Activated naive CD4-positive, alpha-beta T cell treated with Interleukin-2 at 50 U/mL for 16 hours (primary cell): ENCODE measurements at places on chromosomes 12 and 14.
A peak's percentile ranks its signal among the peaks of the same experiment; 100 is the strongest.

GRCh38 chr12:33111850-33112249, 215.3 kb upstream of the PKP2 start:
- DNase-seq, result no peak

DNA sequence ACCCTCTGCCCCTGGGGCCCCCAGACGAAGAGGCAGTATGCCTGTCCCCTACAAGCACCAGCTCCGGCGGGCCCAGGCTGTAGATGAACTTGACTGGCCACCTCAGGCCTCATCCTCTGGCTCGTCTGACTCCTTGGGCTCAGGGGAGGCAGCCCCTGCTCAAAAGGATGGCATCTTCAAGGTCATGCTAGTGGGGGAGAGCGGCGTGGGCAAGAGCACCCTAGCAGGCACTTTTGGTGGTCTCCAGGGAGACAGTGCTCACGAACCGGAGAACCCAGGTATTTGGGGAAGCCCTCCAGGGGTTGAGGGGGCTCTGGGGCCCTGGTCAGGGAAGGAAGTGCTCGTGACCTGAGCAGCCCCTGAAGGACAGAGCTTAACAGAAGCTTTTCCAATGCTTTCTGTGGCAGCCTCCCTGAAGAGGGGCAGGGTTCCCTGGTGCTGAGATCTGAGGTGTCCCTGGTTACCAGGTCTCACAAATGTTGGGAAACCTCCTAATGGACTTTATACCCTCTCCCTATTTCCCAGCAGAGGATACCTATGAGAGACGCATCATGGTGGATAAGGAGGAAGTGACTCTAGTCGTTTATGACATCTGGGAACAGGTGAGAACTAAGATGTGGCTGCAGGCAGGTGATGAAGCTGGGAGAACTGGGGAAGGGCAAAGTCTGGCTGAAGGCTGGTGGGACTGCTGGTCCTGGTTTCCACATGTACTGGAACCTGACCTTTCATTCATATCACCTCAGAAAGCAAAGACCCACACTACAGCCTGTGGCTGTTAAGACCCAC, 1.9 kb downstream of the REM2 start:
- no peak for DNase-seq

DNA sequence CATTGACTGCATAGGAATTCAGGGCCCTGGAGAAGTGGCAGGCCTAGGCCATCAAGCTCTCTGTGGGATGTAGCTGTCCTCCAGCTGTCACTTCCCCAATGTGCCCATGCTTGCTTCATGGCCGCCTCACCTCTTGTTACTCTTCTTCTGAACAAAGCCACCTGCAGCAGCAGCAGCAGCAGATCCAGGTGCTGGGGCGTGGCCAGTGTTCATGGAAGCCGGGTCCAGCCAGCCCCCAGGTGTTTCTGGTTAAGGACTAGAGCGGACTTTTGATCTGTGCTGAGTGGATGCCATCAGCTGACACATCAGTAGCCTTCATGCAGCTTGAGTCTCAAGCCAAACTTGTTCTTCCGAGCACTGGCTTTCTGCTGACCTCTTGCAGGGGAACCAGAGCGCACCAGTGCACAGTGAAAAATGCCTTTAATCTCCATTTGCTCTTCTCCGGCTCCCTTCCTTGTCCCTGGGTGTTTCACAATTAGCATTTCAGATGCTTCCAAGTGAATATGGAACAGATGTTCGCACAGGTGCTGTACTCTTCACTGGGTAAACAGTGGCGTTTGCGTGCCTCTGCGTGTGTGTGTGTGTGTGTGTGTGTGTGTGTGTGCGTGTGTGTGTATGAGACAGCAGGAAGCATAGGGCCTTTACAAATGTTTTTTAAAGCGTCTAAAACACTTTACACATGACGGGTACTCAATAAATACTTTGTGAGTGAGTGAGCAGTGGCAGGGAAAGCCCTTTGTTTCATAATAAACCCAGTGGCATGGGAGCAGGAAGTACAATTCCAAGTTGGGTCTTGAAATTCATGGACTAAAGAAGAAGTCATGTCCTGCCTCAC, 20.1 kb downstream of the TPCN1 start:
- no peak for DNase-seq

- DNase-seq, result no peak
These were observed 7.5 kb downstream of the CCDC88C start for GRCh38 chr14:91409928-91410718.

GRCh38 chr14:79938185-79938584, 273.1 kb downstream of the DIO2 start:
- no peak for DNase-seq

GRCh38 chr14:52108823-52109222, 40.0 kb upstream of the NID2 start:
- DNase-seq, result no peak

- no peak for DNase-seq
These were observed 24.1 kb upstream of the NRDE2 start for GRCh38 chr14:90355540-90356518.

DNA sequence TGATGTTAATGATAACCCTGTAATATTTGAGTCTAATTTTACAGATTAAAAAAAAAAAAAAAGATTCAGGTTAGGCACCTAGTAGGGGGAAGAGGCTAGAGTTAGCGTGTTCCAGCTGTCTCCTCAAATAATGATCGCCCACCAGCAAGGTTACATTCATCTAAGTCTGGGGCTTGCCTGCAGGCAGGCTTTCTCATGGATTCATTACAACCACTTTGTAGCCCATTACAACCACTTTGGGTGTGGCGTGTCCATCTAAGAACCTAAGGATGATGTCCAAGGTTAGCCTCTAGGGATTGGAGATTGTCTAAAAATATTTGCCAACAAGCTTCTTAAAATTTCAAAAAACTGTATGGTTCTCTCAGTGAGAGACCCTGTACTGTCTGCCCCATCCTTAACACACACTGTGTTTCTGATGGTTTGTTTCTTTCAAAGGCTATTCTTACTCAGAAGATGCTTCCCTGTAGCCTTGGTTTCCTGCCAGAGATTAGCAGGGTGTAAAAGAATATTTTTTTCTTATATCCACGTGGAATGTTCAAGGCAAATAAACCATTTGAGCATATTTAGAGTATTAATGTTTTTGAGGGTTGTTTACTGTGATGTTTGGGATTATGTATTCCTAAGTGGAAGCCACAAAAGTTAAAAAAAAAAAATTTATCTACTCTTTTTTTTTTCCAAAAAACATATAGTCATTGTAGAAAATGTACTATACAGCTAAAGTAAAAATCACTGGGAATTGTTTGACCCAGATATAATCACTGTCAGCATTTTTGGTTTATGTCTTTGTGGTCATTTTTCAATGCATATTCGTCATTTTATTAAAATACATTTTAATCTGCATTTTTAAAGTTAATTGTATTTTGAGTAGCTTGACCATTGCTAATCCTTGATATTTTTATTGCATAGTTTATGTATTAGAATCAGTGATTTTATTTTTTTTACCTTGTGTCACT, 1.7 kb downstream of the DYNC1H1 start:
- no peak for DNase-seq

DNA sequence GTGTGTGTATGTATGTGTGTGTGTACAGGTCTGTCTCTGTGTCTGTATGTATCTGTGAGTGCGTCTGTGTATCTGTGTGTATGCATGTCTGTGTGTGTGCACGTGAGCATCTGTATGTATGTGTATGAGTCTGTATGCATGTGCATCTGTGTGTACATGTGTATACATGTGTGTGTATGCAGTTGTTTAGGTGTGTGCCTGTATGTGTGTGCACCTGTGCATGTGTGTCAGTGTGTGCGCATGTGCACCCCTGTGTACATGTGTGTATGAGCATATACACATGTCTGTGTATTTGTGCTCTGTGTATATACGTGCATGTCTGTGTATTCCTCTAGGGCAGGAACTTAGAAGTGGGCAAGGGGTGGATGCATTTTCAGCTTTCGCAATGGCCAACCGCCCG, 116.0 kb downstream of the TMEM132C start:
- no peak for DNase-seq

DNA sequence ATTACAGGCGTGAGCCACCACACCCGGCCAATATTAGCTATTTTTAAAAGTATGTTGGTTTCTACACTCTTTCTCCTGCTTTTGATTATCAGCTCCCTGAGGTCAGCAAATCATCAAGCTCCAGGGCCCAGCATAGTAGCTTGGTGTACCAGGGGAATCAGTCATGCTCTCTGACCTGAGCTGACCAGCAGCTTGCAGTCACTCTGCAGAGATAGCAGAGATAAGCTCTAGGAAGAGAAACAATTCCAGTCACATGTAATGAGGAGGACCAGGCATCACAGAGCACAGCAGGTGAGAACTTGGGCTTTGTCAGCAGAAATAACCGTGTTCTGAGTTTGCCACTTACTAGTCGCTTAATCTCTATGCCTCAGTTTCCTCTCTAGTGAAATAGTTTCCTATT, 8.5 kb downstream of the PLEKHD1 start:
- no peak for DNase-seq

GRCh38 chr12:7834701-7835100, 38.0 kb downstream of the SLC2A14 start:
- no peak for DNase-seq

GRCh38 chr14:106129274-106129673, 602.9 kb downstream of the TMEM121 start:
- DNase-seq, result no peak

DNA sequence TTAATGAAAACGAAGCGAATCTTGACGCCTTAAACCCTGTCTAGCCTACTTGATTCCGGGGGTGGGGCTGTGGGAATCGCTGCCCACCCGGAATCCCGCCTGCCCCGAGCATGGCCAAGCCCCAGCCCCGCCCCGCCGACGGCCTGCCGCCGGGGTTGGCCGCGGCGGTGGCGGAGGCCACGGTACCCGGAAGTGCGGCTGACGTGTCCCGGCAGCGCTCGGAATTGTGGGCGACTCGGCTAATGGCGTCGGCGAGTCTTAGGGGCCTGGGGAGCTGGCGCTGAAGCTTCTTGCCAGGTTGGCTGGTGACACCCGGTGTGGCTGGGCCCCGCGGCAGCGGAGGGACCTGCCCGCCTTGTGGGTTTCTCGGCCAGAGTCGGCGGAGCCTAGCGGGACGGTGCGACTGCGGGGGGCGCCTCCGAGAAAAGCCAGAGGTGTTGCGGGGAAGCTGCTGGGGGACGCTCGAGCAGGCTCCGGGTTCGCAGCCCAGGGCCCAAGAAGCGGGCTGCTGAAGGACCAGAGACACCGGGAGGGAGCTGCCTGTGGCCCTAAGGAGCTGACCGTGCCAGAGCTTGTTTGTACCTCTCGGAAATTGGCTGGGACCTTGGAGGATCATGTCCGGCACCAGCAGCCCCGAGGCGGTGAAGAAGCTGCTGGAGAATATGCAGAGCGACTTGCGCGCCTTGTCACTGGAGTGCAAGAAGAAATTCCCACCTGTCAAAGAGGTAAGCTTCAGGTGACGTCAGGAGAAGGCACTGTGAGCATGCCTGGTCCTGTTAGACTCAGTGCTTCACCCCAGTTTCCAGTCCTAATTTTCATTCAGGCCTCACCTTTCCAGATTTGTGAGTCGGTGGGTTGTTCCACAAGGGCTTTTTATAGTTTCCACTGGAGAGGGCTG, at the start of gene MON2:
Gene MON2 (plus strand): TSS at position 233 of the 898 bp plus-strand sequence. CDS start 382 bp downstream, at position 615.
- peak; percentile 89 for DNase-seq

DNA sequence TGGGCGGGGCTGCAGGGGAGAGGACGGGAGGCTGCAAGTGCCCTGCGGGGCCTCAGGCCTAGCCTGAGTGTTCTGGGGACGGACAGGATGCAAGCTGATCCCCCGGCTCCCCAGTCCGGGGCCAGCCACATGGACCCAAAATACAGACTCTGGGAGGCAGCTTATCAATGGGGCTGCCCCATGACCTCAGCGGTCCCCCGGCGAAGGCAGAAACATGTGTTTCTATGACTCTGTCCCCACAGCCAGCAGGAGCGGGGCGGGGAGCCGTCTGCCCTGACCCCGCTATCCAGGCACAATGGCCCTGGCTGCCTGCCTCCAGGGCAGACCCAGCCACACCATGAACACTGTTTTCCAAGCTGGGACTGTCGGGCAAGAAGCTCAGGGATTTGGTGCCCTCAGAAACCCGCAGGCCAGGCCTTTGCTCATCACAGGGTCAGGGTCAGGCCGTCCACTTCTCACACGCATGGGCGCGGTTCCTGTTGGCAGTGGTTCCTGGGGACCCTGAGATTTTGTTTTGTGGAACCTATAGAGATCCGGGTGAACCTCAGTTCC, 75.0 kb downstream of the RFLNA start:
- no peak for DNase-seq

DNA sequence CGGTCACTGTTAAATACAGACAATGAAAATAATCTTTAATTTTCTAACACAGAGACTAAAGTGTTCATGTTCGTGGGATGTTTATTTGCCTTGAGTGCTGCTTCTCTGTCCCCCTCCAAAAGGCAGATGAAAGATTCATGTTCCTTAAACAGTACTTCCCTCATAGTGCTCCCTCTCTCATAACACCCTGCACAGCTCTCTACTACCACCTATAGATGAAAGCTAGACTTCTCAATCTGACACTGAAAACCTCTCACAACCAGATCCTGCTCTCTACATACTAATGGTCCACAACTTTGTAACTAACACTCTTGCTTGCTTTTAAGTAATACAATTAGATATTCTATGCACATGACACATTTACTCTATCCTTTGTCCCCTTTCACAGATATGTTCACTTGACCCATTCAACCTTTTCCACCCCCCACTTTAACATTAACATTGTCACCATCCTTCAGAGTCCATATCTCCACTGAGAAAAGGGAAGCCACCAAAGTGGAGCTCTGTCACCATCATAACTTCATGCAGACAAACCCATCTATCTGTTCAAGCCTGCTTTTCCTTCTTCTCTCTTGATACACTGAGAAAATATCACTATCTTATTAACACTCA, 266.4 kb upstream of the USP15 start:
- no peak for DNase-seq

GRCh38 chr12:84313323-84313675, 599.3 kb downstream of the SLC6A15 start:
- DNase-seq, result no peak

DNA sequence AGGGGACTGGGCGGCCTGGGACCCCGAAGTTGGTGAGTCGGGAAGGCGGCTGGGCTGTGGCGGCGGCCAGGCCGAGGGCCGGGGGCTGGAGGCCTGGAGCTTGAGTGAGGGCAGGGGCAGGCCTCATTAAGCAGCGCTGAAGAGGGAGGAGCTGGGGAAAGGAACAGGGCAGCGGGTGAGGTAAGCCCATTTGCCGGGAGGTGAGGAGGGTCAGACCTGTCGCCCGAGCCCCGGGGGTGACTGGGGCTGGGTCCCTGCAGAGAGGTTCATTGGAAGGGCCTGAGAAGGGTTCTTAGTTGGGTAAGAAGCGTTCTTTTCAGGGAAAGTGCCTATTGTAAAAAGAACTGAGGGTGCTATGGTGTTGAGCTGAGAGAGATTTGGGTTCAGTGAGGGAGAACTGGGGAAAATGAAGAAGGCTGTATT, 441 bp downstream of the RAB5B start:
- peak; percentile 47 for DNase-seq

GRCh38 chr12:96045566-96045965, 10.2 kb upstream of the LTA4H start:
- no peak for DNase-seq

DNA sequence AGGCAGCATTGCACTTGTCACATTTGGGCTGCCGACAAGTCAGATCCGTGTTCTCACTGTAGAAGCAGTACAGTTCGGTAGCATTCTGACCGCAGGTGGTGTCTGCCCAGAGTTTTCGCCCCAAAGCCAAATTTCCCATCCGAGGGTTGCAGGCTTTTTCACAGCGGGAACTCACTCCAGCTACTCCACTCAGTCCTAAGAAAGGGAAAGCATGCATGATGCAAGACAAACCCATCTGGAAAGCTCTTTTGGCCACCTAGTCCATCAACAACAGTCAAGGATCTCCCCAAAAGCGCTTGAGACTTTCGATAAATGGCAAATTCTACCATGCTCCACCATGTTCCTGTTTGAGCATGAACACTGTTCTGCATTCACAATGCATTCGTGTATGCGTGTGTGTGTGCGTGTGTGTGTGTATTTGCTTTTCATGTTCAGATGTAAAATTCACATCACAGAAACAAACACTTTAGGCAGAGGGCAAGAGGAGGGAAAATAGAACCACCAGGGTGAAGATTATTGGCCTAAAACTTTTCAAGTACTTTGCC, 3.2 kb downstream of the NTN4 start:
- DNase-seq, result no peak
